ENCODE measurements at places on chromosomes 6 and 20.

DNA sequence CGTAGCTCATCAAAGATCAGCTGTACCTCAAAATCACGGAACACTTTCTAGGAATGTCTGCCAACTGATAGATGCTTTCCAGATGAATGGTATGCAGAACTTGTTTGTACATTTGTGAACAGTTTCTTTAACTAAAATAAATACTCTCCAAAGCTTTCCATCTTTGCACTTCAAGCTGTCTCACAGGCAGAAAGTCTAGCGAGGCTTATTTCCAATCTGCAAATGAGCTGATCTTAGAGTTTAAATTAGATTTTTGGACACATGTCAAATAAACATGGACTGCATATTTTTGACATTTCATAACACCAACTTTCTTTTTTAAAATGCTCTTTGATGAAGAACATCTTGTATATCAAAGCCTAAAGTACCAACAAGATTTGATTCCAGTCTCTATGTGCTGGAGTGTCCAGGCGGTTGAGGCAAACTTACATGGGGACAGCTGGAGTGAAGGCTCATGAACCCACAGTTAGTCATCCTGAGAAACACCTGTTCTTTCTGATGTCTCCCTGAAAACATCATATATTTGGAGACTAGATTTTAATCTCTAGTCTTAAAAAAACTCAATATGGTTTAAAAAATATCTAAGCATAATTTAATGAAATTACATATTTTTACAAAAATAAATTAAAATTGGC lies 268.6 kb upstream of the AGPAT4 start:
- DNase-seq, result no peak

DNA sequence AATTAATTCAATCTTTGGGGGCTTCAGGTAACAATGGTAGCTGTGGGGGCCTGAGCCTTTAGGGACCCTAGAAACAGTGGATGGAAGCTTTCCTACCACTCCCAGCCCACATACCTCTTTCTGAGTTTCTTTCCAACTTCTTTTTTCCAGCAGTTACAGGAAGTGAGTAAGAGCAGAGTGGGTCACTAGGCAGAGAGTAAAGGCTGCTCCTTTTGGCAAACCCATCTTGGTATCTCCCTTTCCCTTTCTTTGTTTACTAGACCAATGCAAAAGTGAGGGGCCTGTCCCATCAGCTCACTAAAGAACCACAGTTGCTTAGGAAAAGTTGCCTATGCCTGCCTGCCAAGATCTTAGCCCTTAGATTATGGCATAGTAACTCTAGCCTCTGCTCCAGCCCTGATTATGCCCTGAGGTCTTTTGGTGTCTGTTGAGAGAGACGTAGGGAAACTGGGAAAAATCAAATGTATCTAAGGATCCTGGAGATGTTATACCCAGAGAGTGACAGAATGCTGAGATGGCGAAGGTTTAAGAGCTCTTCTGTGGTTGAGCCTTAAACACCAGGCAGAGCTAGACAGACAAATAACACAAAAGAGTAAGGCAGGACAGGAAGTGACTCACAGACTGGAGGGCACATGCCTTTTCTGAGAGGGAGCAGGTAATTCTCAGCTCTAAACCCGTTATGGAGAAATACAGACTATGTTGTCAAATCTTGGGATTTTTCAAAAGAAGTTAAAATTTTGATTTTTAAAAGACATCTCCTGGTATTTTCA lies 31.3 kb downstream of the TRMT6 start:
- peak; percentile 45 for DNase-seq

DNA sequence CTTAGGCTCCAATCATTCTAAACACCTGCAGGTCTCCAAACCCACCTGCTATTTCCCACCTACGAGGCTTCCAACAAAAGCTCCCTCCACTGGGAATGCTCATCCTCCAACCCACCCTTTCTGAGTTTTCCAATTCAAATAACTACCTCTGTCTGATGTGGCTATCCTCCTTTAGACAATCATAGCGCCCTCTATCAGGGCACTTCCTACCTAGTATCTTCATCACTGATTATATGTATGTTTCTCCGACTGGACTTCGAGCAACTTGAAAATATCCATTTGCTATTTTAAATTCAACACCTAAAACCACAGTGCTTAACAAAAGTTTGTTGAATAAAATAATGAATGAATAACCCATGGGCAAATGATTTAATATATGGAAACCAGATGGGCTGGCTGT lies 41.3 kb downstream of the MTFR2 start:
- no peak for DNase-seq

DNA sequence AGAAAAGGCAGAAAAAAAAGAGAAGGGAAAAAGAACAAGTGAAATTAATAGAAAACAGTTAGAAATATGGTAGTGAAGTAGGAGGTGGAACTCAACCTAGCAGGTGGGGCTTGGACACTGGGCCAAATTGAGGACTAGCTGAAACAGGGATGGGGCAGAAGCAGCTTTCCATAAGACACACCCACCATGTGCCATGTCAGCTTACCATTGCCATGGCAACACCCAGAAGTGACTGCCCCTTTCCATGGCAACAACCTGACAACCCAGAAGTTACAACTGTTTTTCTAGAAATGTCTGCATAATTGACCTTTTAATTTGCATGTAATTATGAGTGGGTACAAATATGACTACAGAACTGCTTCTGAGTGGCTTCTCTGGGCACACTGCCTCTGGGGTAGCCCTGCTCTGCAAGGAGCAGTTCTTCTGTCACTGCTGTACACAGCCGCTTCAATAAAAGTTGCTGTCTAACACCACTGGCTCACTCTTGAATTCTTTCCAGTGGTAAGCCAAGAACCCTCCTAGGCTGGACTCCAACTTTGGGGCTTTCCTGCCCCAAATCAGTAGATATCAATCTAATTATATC lies 35.9 kb upstream of the SLC24A3 start:
- DNase-seq, result no peak

- DNase-seq, result no peak
These were observed 30.4 kb downstream of the ZC3H12D start for GRCh38 chr6:149454346-149454848.

DNA sequence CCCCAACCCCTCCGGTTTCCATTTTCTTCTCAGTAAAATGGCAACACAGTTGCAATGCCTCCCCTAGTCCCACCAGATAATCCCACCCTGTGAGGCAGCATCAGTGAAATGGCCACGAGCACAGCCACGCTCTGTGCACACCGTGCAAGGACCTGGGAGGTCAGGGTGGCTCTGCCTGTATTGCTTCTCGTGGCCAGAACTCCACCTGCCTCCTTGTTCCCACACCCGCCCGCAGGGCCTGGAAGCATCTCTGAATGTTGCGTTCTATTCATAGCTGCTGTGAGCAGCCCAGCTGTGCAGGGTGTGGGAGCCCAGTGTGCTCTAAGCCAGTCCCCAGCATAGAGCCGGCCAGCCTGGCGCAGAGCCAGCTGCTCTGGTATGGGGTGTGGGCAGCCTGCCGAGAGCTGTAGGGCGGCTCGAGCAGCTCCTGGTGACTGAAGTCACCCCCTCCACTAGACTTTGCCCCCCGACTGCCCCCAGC lies 161.1 kb downstream of the DLL1 start:
- no peak for DNase-seq

Data from T-helper 1 cell (primary cell).